ENCODE measurements at places on chromosomes 1 and 21.
A peak's percentile ranks its signal among the peaks of the same experiment; 100 is the strongest.

DNA sequence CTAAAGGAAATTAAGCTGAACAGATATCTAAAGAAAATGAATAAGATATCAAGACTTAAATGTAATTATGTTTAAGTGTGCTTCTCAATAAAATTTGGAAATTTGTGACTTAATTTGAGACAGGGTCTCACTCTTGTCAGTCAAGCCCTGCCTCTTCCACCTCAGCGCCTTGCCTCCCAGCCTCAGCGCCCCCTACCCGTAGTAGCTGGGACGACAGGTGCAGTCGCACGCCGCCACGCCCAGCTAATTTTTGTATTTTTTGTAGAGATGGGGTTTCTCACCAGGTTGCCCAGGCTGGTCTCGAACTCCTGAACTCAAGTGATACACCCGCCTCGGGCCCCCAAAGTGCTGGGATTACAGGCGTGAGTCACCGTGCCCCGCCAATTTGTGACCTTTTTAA, 117.0 kb downstream of the CLEC20A start:
- peak; percentile 37 for DNase-seq

DNA sequence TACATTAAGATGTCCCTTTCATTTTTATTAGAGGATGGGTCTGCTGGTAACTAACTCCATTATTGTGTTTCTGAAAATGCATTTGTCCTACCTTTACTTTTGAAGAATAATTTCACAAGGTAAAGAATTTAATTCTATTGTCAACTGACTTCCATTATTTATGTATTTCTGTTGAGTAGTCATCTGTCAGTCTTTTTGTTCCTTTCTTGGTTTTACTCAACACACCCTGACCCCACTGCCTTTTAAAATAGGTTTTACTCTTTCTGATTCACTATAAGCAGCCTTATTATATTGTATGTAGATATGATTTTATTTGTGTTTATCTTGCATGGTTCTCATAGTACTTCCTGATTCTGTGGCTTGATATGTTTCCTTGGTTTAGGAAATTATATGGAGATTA, 237.5 kb downstream of the TGFB2 start:
- DNase-seq = no peak

- no peak for DNase-seq
Observed at GRCh38 chr1:108554682-108555427, 5.0 kb upstream of the EEIG2 start.

GRCh38 chr1:58782178-58783089, 1.4 kb downstream of the JUN start:
- peak; percentile 33 for DNase-seq

DNA sequence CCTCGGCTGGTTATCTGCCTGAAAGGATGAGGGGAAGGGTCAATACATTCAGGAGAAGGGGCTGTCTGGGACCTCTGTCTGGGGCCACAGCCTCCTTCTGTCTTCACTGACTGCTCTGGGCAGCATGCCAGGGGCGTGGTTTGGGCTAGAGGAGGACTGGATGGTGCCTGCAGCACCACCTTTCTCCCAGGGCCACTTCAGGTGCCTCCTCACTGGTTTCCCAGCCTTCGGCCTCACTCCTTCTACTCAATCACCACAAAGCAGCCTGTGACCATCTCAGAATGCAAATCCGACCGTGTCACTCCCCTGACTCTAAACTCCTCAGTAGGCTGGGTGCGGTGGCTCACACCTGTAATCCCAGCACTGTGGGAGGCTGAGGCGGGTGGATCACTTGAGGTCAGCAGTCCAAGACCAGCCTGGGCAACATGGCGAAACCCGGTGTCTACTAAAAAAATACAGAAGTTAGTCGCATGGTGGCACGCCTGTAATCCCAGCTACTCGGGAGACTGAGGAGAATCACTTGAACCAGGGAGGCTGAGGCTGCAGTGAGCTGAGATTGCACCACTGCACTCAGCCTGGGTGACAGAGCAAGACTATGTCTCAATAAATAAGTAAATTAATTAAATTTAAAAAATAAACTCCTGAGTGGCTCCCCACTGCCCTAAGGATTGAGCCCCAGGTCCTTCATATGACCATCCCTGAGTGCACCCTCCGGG, 50.1 kb upstream of the ECE1 start:
- DNase-seq = no peak

DNA sequence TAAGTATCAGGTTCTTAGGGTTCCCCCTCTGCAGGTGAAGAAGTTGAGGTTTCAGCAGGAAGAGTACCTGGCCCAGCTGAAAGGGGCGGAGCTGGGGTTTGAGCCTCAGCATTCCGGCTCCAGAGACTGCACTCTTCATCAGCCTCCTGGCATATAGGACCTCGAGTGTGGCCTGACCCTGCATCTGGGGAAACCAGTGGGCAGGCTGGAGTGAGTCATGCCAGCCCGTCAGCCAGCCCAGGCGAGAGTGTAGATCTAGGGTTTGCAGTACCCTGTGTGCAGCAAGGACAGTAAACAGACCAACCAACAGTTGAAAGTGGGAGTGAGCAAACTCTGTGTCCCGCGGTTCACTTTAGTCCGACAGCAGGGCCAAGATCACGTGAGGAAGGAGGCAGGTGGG, 14.1 kb downstream of the MFSD2A start:
- DNase-seq = peak; percentile 25

DNA sequence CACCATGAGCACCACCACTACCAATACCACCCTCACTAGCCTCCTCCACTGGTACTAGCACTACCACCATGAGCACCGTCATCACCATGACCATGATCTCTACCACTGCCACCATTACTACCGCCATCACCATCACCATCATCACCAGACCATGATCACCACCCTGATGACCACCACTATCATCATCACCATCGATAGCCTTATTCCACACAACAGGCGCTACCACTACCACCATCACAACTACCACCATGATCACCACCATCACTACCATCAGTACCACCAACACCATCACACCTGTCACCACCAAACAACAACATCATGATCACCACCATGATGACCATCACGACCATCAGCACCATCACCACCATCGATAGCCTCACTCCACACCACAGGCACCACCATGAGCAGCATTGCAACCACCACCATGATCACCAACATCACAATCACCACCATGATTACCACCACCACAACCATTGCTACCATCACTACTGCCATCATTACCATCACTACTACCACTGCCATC, 56.6 kb upstream of the CASZ1 start:
- DNase-seq = no peak

DNA sequence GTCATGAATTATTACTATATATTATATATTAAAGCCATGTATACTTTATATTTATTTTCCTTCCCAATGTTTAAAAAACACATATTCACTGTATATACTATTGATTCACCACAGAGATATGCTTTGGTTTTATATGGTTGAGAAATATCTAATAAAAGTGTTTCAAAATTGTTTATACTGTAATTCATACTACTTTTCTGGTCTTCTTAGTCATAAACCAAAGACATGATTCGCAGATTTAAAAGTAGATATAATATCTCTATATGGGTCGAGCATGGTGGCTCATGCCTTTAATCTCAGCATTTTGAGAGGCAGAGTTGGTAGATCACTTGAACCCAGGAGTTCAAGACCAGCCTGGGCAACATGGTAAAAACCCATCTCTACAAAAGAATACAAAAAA, 738.4 kb downstream of the USP25 start:
- no peak for DNase-seq

- DNase-seq = no peak
Observed at GRCh38 chr1:110488867-110489266, 30.1 kb downstream of the KCNA10 start.

- DNase-seq = no peak
Observed at GRCh38 chr1:64179588-64179987, 23.8 kb upstream of the UBE2U start.

GRCh38 chr1:28301368-28302174, 27.3 kb upstream of the MED18 start:
- DNase-seq = peak; percentile 96

GRCh38 chr1:197598935-197599334, 176.3 kb downstream of the DENND1B start:
- no peak for DNase-seq

DNA sequence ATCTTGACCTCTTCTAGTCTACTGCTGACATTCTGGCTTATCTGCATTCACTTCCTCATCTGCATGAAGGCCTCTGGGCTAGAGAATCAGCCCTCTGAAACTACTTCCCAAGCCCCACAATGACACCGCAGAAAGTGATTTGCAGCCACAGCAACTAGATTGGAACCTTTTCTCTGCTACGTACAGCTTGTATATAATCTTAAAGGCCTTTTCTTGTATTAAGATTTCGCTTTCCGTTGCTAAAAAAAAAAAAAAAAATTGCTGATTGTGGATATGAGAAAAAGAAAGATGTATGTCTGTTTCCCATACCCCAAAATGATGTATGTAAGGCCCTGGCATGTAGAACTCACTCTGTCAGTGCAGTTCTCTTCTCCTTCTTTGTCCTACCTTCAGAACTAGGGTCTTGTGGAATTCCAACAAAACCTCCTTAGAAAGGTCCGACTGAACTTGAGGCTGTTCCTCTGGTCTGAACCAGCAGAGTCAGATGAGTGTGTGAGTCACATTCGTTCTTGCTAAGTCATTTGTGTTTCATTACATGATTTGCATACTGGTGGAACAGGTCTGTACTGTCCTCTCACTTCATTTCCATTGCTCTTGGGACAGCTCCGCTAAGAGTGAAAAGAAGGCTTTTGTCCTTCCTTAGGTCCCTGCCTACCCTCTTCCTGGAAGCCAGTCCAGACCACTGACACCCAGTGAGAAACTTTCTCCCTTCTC, 62.7 kb downstream of the PLPP3 start:
- DNase-seq = peak; percentile 95

GRCh38 chr1:2787163-2787911, 14.2 kb downstream of the TTC34 start:
- DNase-seq = no peak

- no peak for DNase-seq
Observed at GRCh38 chr1:60415696-60416095, 342.1 kb upstream of the C1orf87 start.

DNA sequence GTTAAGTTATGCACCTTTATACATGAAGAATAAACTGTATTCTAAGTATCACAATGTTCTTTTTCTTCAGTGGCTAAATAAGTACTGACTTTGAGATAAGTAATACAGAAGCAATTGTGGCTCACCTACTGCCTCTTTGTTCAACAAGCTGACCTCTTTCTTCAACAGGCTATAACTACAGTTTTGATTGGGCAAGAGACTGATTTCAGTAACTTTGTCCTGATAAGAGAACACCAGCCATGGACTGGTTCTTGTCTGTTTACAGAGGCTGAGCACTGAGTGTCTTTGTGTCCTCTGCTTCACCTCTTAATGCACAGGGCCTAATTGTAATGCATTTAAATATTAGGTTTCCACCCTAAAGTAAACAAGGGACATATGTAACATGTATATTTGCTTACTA, 34.6 kb upstream of the PDE4B start:
- DNase-seq = no peak

GRCh38 chr1:32047701-32048100, 25.0 kb upstream of the TMEM39B start:
- DNase-seq = no peak

- DNase-seq = no peak
Observed at GRCh38 chr1:196515904-196516303, 92.3 kb downstream of the KCNT2 start.

GRCh38 chr21:34722684-34723300, 54.0 kb downstream of the CLIC6 start:
- DNase-seq = peak; percentile 15

GRCh38 chr21:46515109-46515508, 56.4 kb downstream of the DIP2A start:
- DNase-seq = no peak

- no peak for DNase-seq
Observed at GRCh38 chr1:178870944-178871343, at the start of gene ANGPTL1. Gene ANGPTL1, minus strand, starts transcription at chr1:178871077. Its CDS starts 5,301 bp downstream, at chr1:178865776.

- DNase-seq = no peak
Observed at GRCh38 chr1:183838221-183838620, 33.3 kb downstream of the RGL1 start.

- DNase-seq = no peak
Observed at GRCh38 chr21:17402937-17403336, 109.9 kb upstream of the CXADR start.
